Activated CD4-positive, alpha-beta T cell treated with anti-CD3 and anti-CD28 coated beads for 36 hours (primary cell): ENCODE measurements at places on chromosomes 6 and 20.
A peak's percentile ranks its signal among the peaks of the same experiment; 100 is the strongest.

- DNase-seq, result no peak
Observed at GRCh38 chr6:100300221-100300736, 164.4 kb downstream of the SIM1 start.

GRCh38 chr6:154767003-154767723 is 33.9 kb downstream of the SCAF8 start:
- DNase-seq, result peak; percentile 25

GRCh38 chr6:56370127-56370540 is 122.8 kb upstream of the COL21A1 start:
- no peak for DNase-seq

DNA sequence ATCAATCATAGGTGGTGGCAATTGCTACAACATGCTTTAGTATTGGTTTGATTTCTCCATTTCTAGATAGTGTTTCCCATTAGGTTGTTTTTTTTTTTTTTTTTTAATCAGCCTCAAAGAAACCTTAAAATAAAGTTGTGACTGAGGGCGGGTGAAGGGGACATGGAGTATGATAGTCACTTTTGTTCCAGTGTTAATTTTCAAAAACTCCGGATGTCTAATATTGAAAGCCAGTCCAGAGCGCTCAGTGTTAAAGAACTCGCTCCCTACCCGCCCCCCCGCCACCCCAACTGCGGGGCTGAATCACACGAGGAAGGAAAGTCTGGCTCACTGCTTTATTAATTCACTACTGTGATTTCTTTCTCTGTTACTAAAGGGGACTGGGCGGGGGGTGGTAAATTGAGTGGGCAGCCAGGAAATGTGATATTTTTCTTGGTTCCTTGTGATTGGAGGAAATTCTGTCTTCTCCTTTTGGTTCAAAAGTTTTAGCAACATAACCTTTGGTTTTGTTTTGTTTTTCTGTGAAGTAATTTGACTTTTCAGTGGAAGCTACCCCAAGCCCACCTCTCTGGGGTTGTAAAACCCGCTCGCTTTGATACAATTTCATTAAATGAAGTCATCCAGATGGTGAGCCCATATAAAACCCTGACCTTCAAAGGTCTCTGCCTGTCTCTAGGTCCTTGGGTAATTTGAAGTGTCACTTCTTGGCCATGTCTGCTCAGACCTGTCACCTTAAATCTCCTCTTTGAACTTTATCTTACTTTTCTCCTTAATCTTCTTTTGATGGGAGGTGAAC is 38.0 kb downstream of the TNFAIP3 start:
- peak; percentile 94 for DNase-seq

- DNase-seq, result no peak
Observed at GRCh38 chr6:69865126-69865525, 1.2 kb upstream of the COL19A1 start.

DNA sequence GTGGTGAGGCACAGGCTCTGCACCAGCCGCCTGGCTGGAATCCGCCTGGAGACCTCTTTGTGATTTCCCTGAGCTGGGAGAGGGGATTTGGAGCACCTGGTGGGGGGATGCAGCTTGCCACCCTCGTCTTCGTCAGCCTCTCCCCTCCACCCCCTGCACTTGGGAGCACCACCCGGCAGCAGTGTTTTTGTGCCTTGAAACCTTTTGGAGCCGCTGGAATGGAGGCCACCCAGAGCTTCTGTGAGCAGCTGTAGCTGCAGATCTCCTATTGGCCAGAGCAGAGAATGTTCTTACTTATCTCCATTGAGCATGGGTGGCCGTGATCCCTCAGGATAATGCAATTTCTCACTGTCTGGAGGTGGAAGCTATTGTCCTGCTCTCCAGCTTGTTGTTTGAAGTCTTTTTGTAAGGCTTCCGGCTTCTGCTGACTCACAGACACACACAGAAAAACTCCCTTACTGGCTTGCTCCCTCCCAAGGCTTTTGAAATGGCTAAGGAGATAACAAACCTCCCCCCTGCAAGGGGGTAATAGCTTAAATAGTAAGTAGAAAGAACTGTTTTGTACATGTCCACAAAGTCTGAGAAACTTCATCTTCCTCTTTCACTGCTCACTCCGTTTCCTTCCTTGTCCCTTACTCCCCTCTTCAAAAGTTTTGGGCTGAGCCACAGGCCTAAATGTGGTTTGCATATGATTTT is 271.2 kb downstream of the PRL start:
- DNase-seq, result peak; percentile 28

- no peak for DNase-seq
Observed at GRCh38 chr6:152250127-152250526, 387.0 kb downstream of the SYNE1 start.

GRCh38 chr6:137707590-137708360 is 159.3 kb upstream of the TNFAIP3 start:
- peak; percentile 89 for DNase-seq

DNA sequence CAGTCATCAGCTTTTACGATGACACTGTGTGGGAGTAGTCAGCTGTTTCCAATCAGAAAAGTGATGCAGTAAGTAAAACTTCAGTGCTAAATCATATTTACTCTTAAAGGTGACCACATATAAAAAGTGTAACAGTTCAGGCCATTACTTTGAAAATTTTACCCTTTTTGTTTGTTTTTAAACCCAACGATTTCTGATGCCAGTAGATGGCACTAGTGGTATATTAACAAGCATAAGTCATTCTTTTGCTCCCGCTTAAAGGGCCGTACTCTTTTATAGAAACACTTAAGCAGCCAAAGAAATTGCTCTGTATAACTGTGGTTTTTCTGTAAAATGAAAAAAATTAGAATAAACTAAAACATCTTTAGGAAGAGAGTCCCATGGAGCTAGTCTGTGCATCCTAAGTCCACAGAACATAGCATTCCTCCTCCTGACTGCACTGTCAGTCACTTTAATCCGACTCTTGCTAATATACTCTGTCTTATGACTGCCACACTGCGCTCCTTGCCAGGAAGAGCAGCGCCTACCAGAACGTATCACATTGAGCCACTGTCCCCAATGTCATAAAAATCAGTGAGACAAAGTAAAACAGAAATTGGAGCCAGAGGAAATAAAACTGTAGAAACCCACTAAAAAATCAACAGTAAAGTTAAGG is 25.0 kb downstream of the HEBP2 start:
- DNase-seq, result no peak

GRCh38 chr20:39661833-39662232 is 699.7 kb downstream of the DHX35 start:
- DNase-seq, result no peak

- DNase-seq, result no peak
Observed at GRCh38 chr6:40727271-40727670, 140.1 kb upstream of the LRFN2 start.

DNA sequence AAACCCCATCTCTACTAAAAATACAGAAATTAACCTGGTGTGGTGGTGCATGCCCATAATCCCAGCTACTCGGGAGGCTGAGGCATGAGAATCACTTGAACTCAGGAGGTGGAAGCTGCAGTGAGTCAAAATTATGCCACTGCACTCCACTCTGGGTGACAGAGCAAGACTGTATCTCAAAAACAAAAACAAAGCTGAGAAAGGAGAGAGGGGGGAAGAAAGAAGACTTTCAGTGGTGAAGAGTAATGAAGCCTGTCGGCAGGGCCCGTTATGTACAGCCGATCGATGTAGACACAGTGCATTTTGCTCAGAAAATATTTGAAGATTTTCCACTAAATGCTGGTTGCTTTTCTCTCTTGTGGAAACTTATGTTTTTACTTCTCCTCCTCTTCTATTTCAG is 13.8 kb downstream of the VAPB start:
- no peak for DNase-seq

GRCh38 chr6:121506761-121507754 is 71.6 kb downstream of the GJA1 start:
- DNase-seq, result no peak

GRCh38 chr20:35370751-35371150 is 41.0 kb downstream of the UQCC1 start:
- no peak for DNase-seq

GRCh38 chr20:11012975-11013374 is 339.2 kb upstream of the JAG1 start:
- DNase-seq, result no peak

DNA sequence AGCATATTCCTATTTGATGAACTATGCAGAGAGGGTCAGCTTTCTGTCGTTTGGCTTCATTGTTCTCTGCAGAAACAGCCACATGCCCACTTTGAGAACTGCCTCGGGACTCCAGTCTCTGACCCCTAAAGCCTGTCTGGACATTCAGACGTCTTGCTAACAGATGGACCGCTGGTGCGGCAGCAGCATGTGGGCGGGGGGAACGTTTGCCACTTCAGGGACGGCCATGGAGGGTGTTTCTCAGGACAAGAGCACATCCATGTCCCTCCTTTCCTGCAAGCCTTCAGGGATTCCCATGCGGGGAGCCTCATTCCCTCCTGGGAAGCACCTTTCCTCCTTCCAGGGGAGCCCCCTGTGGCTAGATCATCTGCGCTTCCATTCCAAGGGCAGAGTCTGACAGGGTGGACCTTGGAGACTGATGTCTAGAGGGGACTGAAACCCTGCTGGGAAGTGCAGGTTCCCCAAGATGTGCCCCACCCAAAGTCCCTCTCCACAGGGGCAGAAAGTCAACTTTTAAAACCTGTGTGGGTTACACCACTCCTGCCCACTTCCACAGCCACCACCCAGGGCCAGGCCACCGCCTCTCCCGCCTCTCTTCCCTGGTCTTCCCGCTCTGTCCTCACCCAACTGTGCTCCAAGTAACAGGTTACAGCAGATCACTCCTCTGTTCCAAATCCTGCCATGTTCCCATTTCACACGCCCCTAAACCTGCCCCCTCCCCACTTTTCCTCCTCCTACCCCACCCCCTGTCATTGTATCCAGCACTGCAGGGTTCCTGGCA is 94.8 kb upstream of the PMEPA1 start:
- DNase-seq, result no peak

- DNase-seq, result no peak
Observed at GRCh38 chr6:121344539-121344938, 10.3 kb upstream of the TBC1D32 start.

DNA sequence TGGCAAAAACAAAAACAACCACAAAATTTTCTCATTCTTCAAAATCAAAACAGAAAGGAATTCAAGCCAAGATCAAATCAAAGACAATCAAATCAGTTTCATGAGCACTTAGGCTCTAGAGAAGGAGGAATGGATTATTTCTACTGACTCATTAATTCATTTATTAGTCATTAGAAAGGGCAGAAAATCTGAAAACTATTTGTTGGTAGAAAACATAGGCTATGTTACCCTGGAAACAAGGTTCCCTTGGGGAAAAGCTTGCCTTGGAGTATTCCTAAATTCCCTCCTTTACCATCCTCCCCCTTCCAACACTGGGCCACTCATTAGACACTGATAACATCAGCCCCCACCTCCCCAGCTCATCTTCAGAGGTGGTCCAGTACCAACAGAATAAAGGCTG is 17.5 kb downstream of the KIF16B start:
- no peak for DNase-seq

DNA sequence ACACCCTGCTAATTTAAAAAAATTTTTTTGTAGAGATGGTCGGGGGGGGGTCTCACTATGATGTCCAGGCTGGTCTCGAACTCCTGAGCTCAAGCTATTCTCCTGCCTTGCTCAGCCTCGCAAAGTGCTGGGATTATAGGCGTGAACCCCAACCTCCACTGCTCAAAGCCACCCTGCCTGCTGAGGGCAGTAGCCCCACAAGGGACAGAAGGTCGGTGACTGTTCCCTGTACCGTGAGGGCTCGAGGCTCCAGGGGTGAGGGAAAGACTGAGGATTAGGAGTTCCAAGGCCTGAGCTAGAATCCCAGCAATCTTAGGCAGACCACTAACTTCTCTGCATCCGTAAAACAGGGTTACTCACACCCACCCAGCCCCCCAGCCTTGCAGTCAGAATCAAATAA is 51.1 kb downstream of the CPNE5 start:
- no peak for DNase-seq

- no peak for DNase-seq
Observed at GRCh38 chr6:129709196-129709768, 695 bp downstream of the ARHGAP18 start.

DNA sequence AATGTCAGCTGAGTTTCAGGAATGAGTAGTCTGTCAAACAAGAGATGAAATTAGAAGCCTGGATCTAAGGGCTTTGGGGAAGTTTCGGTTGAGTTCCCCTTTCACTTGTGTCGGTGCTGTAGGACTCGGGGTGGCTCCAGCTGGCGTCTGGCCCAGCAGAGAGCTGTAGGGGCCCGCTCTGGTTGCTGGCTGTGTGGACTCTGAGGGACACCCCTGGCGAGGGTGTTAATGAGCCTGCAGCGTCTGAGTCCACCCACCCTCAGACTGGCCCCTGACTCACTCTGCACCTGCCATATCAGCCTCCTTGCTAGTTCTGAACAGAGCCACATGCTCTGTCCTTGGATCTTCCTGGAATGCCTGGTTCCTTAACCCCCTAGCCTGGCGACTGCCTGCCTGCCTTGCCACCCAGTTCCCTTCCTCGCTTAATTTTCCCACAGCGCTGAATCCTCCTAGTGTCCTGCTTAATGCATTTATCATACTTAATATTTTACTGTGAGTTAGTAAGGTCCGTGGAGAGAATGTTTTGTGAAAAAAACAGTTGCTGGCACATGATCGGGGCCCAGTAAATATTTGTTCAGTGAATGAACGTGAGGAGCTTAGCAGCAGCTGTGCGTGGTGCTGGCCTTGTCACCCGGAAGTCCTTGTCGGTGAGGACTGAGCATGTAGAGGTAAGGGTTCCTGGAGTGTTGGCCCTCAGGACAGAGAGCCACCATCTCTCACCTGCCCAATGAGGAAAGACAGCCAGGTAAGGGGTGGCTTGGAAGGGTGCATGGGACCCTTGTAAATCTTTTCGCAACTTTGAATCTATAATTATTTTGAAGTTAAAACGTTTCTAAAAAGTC is 1.6 kb downstream of the DNAJC5 start:
- peak; percentile 60 for DNase-seq
